ENCODE measurements at places on chromosomes 6 and 20. TPM values are rescaled to one million over a fixed set of nuclear protein-coding genes. Genes with fewer than 3 reads are reported as not detected.
A peak's percentile ranks its signal among the peaks of the same experiment; 100 is the strongest.

GRCh38 chr20:61628901-61629601, 377.0 kb downstream of the CDH4 start:
- H3K4me1 ChIP-seq, result no peaks in the 10 kb centered on the region
- no peak overlapping the region for H3K27ac ChIP-seq
- no peak for DNase-seq
- no peaks in the 10 kb centered on the region for H3K36me3 ChIP-seq

DNA sequence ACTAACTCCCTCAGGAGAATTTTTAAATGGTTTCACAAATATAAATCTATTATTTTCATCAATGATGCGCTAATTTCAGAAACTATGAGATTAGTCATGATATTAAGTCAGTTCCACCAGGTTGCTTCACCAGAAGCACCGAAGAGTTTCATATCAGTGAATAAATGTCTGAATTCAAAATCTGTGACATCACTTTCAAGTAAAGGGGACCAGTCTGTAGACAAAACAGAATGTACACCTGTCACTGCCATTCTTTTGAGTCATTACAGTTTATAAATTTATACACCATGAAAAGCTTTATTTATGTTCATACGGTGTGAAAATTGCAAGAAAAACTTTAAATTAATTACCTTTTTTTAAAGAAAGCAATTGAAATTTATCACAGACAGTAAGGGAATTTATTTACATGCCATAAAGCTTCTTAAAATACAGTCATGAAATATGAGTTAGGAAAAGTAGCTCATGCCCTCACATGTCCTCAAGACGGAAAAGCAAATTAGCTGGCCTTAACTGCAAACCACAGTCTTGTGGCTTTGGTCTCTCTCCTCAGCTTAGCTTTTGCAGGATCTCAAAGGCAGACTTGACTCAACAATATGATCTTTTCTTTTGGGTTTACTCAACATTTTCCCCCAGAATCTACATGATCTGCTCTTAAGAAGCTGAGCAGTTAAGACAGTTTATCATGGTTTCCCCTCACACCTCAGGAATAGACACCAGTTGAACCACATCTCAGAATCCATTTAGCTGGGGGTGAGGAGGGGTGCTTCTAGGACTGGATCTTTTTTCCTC, 177.7 kb upstream of the MCHR2 start:
- H3K4me3 ChIP-seq, result no peak overlapping the region
- H3K36me3 ChIP-seq, result no peaks in the 10 kb centered on the region
- H3K4me1 ChIP-seq, result no peaks in the 10 kb centered on the region

- H3K4me3 ChIP-seq, result no peak overlapping the region
- no peaks in the 10 kb centered on the region for H3K4me1 ChIP-seq
- DNase-seq, result no peak
- no peaks in the 10 kb centered on the region for H3K36me3 ChIP-seq
- no peak overlapping the region for H3K27ac ChIP-seq
Observed at GRCh38 chr6:8492536-8493133, 57.3 kb upstream of the SLC35B3 start.

DNA sequence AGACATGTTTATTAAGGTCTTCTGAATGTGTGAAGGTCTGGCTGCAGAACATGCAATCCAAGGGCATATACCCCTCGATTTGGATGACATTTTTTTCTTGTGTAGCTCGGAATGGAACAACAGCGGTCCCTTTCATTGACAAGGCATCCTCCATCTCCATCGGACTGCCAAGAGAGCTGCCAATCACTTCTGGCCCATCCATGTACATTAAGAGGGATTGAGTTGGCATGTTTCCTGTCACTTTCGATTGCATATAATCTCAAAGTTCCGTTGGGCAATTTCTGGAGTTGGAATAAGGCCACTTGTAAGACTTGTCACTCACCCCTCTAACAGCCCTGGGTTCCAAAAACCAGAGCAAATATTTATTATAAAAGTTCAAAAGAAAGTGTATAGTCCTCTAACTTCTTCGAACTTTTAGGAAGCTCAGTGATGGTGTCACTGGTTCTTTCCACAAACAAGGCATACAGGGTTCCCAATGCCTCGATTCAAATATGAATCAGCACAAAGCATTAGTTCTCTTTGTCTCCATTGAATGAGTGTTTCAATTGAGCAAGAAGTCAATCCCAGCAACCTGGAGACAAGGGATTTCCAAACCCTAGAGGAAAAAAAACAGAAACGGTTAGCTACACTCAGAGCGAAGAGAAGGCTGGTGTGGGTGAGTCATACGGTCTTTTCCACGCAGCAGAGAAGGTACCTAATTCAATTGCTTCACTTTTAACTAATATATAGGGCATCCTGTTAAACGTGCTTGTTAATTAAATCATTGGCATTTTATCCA, 10.9 kb downstream of the ZNF217 start:
- H3K27me3 ChIP-seq, result no peaks in the 10 kb centered on the region
- peaks cover 58% of the 10 kb centered on the region for H3K36me3 ChIP-seq
- DNase-seq, result peak; percentile 70
- peak overlapping the region; percentile 90 for H3K4me3 ChIP-seq

DNA sequence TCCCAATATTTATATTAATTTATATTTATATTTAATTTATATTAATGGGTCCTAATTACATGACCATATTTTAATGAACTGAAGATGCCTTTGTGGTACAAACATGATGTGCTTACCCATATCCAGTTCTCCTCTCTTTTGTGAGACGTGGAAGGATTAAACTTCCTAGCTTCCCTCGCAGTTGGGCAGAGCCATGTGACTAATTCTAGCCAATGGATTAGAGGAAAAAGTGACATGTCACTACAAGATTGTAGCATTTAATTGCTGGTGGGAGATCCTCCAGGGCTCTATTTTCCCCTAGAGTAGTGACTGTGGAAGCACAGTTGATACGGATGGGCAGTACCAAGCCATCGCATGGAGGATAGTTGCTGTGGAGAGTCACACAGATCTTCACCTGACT, 4.8 kb upstream of the SOBP start:
- no peak overlapping the region for H3K27ac ChIP-seq
- H3K27me3 ChIP-seq, result peaks cover 48% of the 10 kb centered on the region
- H3K4me1 ChIP-seq, result peaks cover 11% of the 10 kb centered on the region
- H3K4me3 ChIP-seq, result no peak overlapping the region
- DNase-seq, result no peak

HMGN3 gene
- 45.6 TPM for total RNA-seq

Measured in activated CD8-positive, alpha-beta T cell treated with anti-CD3 and anti-CD28 coated beads for 36 hours (primary cell).